ENCODE measurements at places on chromosomes 7 and 10.

- no peak for DNase-seq
These were observed 111.3 kb downstream of the ELFN1 start for GRCh38 chr7:1781369-1781768.

DNA sequence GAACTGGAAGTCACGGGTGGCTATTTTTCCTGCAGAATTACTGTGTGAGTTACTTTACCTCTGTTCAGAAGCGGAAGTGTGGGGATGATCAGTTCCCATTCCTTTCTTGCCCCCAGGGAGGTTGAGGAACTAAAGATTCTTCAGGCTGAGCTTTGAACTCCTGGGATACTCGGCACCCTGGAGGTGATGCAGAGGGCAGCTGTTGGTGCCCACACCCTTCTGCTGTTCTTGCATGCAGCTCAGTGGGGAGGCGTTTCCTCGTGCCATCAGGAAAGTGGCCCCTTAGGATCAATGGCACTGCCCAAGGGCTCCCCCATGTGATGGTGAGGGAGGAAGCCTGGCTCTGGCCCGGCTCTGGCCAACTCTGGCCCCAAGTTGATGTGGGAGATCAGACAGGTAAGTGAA, 44.7 kb upstream of the MXI1 start:
- no peak for DNase-seq

DNA sequence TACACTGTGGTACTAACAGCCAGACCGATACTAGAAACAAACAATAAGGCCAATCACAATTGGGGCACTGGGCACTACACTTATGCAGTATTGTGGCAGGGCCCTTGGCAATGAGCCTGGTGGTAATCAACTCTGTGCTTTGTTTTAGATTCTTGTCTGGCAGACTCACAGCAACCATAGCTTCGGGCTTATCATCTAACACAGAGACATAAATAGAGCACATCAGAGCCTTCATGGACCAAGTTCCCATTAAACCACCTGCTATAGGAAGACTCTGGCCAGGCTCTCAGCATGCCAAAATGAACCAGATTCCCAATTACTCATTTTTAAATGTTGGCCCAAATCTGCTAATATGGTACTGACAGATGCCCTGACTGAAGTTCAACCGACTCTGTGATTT, 218.6 kb downstream of the DGKI start:
- DNase-seq = no peak

- DNase-seq = peak; percentile 88
These were observed 228.1 kb downstream of the BMPER start for GRCh38 chr7:34133356-34133982.

- DNase-seq = no peak
These were observed 186.3 kb downstream of the PTN start for GRCh38 chr7:137157256-137157655.

- no peak for DNase-seq
These were observed 465.3 kb downstream of the REEP3 start for GRCh38 chr10:63986536-63986935.

DNA sequence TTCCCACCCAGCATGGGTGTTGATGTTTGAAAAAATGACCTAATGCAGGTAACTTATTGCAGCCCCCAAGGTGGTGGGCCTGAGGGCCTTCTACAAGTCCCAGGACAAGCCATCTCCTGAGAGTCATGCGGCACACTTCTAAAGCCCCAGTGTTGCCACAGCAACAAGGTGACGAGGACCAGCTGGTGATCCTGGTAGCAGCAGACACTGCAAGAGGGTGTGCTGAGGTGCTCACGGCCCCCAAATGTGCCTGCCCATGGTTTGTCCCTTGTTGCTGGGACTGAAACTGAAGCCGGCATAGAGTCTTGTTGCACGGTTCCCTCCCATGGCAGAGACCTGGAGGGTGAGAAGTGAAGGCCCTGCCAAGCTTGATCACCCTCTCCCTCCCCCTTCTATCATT, 333.2 kb upstream of the MGMT start:
- DNase-seq = no peak

DNA sequence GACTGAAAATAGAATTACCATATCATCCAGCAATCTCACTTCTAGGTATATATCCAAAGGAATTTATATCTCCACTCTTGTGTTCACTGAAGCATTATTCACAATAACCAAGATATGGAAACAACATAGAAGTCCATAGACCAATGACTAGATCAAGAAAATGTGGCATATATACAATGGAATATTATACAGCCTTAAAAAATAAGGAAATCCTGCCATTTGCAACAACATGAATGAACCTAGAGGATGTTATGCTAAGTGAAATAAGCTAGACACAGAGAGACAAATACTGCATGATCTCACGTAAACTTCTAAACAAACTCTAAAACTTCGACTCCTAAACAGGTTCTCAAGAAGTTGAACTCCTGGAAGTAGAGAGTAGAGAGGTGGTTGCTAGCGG, 254.5 kb downstream of the SKIDA1 start:
- DNase-seq = no peak

GRCh38 chr10:98646998-98647917, 200.5 kb upstream of the HPS1 start:
- no peak for DNase-seq

- DNase-seq = no peak
These were observed 7.8 kb upstream of the ABHD11 start for GRCh38 chr7:73746378-73746777.

GRCh38 chr10:103199488-103199887, 6.4 kb upstream of the NT5C2 start:
- no peak for DNase-seq

GRCh38 chr7:75573477-75574019, 81.4 kb downstream of the SPDYE5 start:
- DNase-seq = no peak

DNA sequence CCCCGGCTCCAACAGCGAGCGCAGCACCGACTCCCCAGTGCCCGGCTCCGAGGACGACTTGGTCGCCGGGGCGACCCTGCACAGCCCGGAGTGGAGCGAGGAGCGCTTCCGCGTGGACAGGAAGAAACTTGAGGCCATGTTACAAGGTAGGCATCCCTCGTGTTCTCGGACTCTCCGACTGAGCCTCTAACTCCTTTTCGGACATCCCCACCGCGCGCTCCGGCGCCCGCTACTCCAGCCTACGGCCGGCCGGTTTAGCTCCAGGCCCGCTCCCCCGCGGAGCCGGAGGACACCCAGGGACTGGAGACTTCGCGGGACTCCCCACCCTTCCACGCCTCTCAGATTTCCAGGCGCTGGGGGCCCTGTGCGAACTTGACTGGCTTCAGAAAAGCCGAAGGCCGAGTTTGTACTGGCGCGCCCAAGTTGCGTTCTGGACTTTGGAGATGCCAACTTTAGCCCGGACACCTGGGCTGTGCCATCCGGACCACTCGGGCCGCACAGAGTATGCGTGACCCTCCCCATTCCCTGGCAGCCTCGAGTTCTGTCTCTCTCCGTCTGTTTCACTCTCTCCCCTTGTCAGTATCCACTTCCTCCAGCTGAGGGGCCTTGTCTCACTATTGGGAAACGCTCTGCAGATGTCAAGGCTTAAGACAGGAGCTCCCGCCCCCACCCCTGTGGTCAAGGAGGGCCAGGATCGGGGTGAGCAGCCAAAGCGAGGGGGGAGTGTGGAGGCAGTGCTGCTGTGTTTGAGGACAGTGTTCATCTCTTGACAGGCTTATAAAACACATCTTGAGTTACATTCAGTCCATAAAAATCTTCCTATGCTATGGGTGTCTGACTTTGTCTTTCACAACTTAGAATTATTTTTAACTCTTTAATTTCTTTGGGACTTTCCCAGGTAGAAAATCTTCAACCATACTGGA, 777 bp downstream of the BICC1 start:
- DNase-seq = peak; percentile 69

- DNase-seq = no peak
These were observed 334.3 kb downstream of the ARL4A start for GRCh38 chr7:13021566-13022300.

DNA sequence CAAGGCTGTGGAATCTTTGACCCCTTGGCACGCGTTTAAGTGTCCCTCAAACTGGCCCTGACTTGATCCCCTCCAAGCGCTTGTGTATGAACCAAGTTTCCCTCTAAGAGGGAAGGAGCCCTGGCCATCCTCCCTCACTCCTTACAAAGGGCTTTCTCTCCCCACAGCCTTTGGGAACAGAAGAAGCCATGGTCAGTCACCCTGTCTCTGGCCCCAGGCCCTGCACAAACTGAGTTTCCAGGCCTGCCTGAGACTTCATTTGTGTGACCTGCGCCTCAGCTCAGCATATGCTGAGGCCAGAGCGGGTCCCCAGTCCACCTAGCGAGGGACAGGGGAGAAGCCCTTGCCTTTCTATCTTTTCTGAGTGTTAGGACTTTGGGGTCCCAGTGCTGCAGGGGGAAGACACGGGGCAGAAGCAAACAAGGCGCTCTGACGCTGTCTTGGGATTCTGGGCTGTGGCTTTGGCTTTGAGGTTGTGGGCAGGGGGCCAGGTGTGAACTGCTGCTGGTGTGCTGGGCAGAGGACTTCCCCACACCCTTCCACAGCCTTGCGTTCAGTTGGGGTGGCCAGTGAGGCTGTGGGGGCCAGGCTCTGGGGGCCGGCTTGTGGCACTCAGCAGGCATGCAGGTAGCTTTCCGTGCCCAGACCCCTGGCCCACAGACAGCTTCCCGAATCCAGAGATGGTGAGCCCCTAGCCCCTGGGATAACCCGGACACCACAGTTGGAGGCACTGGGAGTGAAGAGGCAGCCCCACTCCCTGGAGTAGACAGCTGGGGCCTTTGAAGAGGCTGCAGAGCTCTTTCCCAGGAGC, 1.5 kb downstream of the RET start:
- DNase-seq = no peak

DNA sequence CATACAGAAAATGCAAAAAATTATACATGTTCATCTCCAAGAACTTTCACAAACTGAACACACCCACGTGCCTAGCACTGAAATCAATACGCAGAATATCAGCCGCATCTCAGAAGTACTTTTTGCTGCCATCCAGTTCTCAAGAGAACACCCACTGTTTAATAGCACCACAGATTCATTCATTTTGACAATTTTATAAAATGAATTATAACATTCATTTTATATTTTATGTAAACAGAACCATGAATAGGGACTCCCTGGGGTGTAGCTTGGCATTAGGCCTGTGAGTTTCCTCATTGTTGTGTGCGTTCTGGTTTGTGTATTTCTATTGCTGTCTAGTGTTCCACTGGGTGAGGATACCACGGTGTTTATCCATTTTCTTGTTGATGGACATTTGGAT, 77.3 kb upstream of the PIP4K2A start:
- DNase-seq = no peak

DNA sequence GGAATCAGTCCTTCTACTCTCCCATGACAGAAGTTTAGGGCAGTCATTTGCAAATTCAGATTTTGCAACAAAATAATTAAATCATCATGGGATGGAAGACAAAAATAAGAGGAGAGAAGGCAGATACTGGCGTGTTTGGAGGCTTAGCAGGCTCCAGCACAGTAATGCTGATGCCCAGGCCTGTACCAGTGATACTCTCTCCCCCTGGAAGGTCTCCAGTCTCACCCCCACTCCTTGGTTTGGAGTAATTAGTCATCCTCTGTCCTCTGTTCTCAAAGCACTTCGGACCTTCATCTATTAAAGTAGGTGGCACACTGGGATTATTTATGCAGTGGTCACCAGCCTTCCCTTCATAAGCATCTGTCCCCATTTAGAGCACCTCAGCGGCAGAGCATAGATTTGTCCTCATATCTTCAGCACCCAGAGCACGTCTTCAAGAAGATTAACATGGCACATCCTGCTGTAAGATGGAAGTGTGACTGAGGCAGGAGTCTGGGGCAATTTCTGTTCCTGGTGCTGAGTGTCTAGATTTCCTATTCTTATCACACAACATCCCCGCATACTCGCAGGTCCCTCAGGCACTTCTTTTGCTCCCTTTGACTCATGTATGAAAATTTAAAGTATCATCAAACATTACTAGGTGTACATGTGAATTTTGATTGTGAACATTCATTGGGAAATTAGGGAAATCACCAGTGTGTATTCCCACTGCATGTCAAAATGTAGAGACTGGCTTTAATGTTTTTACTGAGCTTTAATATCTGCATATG, 31.3 kb upstream of the TRIL start:
- no peak for DNase-seq

GRCh38 chr10:128046953-128047290, 79.3 kb downstream of the MKI67 start:
- no peak for DNase-seq

DNA sequence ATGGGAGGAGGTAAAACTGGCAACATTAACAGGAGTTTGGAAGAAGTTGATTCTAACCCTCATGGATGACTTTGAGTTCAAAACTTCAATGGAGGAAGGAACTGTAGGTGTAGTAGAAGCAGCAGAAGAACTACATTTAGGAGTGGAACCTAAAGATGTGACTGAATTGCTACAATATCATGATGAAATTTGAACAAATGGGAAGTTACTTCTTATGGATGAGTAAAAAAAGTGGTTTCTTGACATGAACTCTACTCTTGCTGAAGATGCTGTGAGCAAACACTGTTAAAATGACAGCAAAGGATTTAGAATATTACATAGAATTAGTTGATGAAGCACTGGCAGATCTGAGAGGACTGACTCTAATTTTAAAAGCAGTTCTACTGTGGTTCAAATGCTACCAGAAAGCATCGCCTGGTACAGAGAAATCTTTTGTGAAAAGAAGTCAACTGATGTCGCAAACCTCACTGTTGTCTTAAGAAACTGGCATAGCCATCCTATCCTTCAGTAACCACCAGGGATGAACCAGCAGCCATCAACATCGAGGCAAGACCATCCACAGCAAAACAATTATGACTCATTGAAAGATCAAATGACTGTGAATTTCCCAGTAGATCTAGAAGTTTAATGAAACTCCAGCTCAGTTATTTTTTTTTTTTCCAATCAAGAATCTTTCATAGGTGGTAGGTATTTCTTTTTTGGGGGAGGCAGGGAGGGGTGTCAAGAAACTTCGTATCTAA, 20.8 kb downstream of the BRAF start:
- no peak for DNase-seq

DNA sequence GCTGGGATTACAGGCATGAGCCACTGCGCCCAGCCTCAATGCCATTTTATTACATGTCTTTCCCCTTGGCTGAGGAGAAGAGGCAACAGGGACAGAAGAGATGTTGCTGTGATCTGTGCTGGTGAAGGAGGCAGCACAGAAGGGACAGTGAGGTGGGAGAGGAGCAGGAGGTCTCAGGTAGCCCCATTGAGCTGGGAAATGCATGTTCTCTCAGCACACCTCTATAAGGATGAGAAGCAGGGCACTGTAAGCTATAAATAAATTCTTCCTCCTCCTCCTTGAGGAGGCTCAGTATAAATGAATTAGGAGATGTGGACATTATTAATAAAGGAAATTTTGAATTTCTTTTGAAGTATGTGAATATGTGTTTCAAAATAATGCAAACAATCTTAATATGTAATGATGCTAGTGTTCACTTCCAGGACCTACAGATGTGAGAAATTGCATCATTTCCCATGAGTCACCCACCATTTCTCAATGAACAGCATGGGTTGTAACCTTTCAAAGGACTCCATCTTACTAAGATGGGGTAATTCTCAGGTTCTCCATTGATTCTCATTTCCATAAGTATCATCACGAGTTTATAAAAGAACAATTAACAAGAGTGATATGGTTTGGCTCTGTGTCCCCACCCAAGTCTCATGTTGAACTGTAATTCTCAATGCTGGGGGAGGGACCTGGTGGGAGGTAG, 88.9 kb upstream of the ODAD2 start:
- DNase-seq = peak; percentile 56

Measured in AG09309 (cell line).